AG09319 (cell line): ENCODE measurements at places on chromosomes 6 and 20.

DNA sequence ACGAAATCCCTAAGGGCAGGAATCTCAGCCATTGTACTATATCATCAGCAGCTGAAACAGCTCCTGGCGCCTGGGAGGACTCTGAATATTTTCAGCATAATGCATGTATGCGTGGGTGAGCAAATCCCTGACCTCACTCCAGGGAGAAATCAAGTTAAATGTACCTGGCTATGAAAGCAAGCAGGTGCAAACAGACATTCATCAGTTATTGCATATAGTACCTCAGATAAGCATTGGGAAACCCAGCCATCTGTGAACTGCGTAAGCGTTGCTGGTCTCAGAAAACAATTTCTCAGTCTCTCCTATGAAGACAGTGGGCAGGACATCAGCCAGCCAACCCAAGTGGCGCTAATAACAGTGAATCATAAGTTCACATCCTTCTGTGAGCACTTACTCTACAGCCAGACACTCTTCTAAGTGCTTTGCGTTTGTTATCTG is 622.6 kb downstream of the EPM2A start:
- no peak for DNase-seq

DNA sequence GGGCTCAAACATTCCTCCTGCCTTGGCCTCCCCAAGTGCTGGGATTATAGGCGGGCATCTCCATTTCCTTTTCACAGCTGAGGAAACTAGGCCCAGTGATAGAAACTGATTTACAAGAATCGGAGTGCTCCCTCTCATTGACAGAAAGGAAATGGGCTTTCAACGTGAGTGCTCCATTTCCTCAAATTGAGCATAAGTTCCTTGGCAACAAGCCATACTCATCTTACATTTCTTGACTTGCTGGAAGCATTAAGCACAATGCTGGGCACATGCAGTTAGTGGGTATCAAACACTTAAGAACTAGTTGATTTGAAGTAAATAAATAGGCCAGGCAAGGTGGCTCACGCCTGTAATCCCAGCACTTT is 54.7 kb downstream of the FGD2 start:
- DNase-seq, result no peak

DNA sequence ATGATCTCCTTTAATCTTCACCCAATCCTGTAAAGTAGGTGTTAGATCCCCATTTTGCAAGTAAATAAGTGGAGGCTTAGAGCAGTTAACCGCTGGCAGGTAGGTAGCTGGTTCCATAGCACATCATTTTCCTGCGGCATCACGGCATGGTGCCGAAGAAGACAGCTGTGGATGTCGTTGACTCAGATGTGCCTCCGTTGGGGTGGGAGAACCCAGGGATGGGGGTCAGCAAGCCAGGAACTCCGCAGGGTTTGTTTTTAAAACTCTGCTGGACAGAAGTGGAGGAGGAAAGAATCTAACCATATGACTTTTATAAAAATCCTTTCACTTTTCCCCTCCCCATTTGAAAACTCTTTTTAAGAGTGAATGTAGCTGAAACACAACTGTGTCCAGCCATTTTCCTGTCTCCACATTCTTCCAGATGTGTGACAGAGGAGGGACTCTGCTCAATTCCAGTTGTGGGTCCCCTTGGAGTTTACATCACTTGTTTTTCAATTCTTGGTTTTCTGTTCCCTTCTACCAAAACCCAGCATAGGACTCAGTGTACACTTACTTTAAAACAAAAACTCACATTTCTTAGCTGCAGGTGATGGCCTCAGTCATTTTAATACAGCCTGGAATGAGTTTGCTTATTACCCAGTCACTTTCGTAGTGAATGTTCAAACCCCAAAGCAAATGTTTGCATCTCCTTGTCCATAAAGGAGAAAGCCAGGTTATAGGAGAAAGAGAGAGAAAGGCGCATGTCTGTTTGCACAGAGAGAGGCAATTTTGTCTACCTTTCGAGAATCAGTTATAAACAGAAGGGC is 27.6 kb upstream of the PI16 start:
- no peak for DNase-seq

DNA sequence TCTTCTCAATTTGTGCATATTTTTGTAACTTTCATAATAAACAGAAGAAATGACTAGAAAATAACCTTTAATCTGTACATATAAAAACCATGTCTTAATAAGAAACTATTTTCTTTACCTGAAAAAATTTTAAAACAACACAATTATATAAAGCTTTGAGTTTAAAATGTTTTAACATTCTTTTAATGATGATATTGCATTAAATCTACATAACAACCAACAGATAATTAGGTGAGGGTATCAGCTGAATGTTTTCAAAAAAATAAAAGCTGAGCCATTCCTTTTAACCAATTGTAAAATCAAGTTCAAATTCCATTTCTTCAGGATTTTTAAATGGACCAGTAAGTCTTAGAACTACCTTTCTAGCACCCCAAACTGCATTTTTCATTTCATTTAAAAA is 1185.0 kb upstream of the CITED2 start:
- no peak for DNase-seq

DNA sequence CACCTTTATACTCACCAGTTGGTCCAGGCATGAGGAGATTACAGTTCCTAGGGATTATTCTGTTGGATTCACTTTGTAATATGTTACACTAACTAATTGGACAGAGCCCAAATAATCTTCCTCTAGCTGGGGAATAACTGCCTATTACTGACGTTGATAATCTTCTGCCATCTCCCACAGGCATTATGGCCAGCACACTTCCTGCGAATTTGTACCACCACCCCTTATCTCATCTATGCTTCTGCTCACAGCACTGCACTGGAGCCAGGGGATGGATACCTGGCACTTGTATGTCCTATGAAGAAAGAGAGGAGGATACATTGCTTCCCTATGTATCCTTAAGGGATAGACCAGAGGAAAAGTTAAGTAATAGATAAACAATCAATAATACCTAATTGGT is 494.8 kb upstream of the MAN1A1 start:
- no peak for DNase-seq

DNA sequence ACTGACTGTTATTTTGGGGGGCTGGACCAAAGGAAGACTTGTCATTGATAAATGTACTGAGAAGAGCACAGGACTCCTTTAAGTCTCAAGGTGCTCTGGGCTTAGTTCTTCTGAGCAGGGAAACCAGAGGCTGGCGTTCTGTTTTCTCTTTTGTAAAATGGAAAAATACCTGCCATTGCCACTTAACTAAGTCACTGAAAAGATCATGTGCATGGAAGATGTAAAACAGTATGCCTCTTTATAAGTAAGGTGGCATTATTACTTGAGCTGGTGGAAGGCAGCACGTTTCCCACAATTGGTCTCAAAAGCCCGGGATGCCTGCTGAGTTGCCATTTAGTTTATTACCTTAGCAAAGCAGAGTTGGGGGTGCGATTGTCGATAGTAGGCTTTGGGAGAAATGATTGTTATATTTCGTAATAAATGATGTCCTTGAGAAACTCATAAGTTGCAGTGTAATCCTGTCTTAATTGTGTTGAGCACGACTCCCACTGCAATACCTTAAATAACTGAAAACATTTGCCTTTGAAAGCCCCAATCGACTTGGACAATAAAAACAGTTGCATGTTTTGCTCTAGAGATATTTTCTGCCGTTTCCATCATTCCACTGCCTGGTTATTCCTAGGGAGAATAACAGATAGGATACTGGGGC is 3.6 kb downstream of the JARID2 start:
- DNase-seq, result no peak

- no peak for DNase-seq
Observed at GRCh38 chr6:121441477-121441876, 6.0 kb downstream of the GJA1 start.

- no peak for DNase-seq
Observed at GRCh38 chr20:34562641-34563040, 4.1 kb downstream of the MAP1LC3A start.

- DNase-seq, result no peak
Observed at GRCh38 chr6:51007237-51007636, 188.6 kb downstream of the TFAP2B start.

DNA sequence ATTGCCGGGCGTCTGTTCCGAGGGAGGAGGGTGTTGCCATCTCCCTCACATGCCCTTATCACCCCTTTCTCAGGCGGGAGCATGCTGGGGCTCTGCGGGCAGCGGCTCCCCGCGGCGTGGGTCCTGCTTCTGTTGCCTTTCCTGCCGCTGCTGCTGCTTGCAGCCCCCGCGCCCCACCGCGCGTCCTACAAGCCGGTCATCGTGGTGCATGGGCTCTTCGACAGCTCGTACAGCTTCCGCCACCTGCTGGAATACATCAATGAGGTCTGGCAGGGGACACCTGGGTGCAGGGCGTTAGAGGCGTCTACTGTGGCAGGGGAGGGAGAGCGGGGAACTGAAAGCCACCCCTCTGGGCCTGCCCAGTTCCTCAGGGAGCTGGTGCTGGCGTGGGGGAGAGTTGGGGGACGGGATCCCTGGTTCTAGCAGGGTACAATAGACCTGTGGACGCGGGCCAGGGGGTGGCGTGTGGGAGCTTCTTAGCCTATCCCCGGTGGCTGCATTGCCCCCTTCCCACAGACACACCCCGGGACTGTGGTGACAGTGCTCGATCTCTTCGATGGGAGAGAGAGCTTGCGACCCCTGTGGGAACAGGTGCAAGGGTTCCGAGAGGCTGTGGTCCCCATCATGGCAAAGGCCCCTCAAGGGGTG is 697 bp downstream of the PPT2 start:
- DNase-seq, result no peak

GRCh38 chr20:20971810-20972209 is 134.3 kb downstream of the LINC00237 start:
- no peak for DNase-seq

GRCh38 chr20:35901678-35902544 is 52.4 kb downstream of the SCAND1 start:
- peak; percentile 70 for DNase-seq

DNA sequence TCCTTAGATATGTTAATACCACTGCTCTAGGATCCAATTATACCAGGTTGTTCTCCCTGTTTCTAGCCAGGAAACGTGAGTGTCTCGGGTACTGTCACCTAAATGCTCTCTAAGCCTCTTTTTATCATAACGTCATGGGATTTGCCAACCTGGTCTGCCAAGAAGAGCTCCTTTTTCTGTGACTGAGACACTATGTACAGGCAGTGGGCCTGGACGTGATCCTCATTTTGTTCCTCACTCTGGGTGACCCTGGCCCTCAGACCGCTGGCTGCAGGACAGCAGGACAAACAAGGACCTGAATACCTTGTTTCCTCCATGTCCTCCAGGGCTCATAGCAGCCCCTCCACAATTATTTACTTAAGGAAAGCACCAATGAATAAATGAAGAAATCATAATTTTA is 69.1 kb downstream of the CD164 start:
- DNase-seq, result no peak

GRCh38 chr6:141403827-141404226 is 728.9 kb upstream of the GJE1 start:
- peak; percentile 43 for DNase-seq

GRCh38 chr6:50936277-50936681 is 117.6 kb downstream of the TFAP2B start:
- DNase-seq, result no peak

DNA sequence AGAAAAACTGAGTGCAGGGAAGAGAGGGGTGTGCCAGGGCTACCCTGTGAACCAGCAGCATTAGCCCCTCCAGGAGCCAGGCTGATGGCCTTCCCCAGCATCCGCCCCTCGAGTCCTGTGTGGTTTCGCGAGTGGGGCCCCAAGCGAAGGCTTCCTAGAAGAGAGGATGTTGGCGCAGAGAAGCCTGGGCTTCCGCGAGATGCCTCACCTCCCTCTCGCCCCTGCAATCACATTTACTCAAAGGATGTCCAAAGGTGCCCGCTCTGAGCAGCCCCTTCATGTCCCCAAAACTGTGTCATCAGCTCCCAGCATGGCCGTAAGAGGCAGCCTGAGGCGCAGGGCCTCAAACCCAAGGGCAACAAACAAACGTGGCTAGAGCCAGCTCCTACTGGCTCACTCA is 111.7 kb downstream of the PREX1 start:
- DNase-seq, result no peak

DNA sequence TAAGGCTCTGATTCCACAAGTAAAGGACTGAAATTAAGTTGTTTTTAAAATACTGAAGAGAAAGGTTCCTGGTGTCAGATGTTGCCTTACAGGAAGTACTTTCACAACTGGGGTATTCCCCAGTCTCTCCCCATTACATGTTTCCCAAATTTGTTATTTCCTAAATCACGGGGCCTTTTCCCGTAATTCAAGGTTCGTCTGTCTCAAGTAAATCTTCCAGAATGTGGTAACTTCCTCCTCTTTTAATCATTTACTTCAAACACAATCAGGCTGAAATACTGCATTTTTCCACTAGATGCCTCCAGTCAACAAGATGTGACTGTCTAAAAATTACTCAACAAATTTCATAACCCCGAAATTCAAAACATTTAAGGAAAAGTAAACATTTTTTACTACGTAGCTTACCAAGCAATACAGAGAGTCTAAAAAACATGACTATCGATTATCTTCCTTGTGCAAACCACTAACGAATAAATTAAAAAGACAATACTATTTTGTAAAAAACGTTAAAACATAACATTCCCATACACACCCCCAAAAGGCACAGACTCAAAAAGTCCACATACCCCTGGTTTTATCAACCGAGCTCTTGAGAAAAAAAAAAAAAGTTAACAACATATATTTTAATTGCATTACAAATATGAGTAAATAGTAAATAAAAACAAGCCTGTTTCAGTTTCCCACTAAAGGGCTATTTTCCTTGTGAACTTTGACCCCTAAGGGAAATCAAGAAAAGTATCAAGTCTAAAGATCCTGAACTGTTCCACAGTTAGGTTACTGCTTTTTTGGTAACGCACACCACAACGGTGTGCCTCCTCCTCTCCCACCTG is 1.7 kb downstream of the SOD2 start:
- DNase-seq, result peak; percentile 82
